ENCODE measurements at places on chromosomes 3 and 15. TPM values are rescaled to one million over a fixed set of nuclear protein-coding genes. Genes with fewer than 3 reads are reported as not detected.

DNA sequence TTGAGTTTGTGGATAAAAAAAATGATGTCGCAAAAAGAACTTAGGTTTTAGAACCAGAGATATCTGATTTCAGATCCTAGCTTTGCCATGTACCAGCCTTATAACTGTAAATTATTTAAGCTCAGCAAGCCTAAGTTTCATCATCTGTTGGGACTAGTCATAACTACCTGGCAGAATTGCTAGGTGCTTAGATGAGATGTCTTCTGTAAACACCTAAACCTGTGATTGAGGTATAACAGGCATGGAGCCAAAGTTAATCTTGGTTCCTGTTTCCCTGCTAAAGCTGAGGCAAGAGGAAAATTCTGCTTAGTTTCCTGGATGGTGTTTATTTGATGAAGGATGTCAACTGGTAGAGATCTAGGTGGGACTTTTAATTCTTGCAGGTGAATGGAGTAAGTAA lies 331.3 kb upstream of the RBMS3 start:
- DNase-seq: no peak

The SLC6A1 gene
- 3.1 TPM for total RNA-seq

DNA sequence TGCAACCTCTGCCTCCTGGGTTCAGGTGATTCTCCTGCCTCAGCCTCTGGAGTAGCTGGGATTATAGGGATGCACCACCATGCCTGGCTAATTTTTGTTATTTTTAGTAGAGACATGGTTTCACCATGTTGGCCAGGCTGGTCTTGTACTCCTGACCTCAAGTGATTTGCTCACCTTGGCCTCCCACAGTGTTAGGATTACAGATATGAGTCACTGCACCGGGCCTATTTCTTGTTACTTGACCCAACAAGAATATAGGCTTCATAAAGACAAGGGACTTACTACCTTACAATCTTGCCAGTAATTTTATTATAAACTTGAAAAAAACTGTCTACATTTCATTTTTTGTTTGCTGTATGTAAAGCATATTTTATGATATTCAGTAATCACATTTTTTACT lies 21.4 kb upstream of the ZBTB47 start:
- DNase-seq: no peak

GRCh38 chr3:140724856-140725812 lies 47.3 kb downstream of the TRIM42 start:
- DNase-seq: peak; percentile 49

DNA sequence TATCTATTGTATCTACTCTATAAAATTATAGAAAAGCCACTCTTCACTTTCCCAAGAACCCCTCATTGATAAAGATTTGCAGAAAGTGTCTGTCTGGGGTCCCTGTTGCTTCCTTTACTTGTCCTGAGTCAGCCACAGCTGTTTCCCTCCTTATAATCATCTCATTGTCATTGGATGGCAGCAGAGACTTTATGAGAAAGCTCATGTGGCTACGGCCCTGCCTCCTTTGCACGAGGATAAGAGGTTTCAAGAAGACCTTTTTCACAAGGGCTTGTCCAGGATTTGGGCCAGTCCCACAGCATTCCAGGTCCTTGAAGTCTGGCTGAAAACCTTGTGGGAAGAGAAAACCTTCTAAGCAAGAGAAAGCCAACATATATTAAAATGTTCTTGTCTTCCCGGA lies 41.9 kb upstream of the THBS1 start:
- no peak for DNase-seq

DNA sequence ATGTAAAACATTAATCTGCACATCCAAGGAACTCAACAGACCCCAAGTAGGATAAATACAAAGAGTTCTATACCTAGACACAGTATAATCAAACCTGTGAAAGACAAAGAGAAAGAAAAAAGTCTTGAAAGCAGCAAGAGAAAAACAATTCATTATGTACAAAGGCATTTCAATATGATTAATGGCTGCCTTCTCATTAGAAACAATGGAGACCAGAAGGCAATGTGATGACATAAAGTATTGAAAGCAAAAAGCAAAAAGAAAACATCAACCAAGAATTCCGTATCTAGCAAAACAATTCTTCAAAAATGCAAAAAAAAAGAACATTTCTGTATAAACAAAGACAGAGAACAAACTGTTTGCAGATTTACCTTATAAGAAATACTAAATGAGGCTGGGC lies 81.1 kb downstream of the XXYLT1 start:
- DNase-seq: no peak

GRCh38 chr3:85570819-85571218 lies 612.0 kb downstream of the CADM2 start:
- DNase-seq: no peak

- DNase-seq: no peak
Measured at GRCh38 chr3:172276103-172276502, 172.2 kb downstream of the GHSR start.

The PRR20G gene
- total RNA-seq: not detected

- no peak for DNase-seq
Measured at GRCh38 chr3:187039100-187039722, 100.1 kb downstream of the RPL39L start.

The TNFAIP8L3 gene
- total RNA-seq: 6.5 TPM

GRCh38 chr3:116920826-116921610 lies 211.4 kb downstream of the TUSC7 start:
- DNase-seq: no peak

The MEF2A gene
- total RNA-seq: 166 TPM

The YEATS2 gene
- 36.5 TPM for total RNA-seq

DNA sequence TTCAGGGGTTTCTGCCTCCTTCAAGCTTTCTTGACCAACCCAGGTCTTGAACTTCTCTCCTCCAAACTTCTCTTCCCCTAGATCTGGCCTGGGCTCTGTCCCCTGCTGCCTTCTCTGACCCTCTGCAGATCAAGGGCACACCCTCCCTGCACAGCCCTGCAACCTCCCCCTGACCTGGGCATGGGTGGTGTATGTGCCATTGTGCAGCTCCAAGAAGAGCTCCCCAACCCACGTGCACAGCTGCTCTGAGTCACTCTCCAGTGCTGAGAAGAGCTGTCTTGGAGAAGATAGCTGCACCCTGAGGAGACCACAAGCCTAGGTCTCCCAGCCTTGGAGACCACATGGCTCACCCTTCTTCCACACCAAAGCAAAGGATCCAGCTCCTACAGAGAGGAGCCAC lies 8.0 kb downstream of the MAN2C1 start:
- no peak for DNase-seq

- no peak for DNase-seq
Measured at GRCh38 chr15:75070674-75071073, 47.3 kb downstream of the PPCDC start.

The ZXDC gene
- 39.2 TPM for total RNA-seq

DNA sequence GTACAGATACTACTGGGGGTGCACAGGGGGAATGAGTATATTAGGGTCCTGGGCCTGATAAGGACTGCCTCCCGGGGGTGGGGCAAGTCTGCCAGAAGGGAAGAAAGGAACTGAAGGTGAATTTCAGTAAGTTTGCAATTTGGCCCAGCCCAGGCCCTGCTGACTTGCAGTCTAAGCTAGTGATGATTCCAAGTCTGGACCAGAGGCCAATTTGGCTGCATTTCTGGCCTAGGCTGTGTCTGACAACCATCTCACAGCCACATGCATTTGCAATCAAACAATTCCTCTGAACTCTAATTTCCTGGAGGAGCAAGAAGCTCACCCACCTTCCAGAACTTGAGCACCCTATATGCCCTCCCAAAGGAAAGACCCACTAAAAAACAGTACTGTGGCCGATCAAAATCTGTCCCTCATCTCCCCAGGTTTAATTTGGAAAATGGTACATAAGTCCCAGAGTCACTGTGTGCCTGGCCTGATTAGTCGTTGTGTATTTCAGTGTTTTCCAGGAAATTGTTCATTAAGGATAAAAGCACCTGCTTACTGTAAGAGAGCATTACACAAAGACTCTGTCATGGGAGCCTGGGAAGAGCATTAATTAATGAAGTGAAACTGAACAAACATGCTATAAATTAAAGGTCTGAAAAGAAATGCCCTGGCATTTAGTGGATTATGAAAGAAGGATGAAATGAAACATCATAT lies 114.5 kb downstream of the MEGF11 start:
- no peak for DNase-seq

DNA sequence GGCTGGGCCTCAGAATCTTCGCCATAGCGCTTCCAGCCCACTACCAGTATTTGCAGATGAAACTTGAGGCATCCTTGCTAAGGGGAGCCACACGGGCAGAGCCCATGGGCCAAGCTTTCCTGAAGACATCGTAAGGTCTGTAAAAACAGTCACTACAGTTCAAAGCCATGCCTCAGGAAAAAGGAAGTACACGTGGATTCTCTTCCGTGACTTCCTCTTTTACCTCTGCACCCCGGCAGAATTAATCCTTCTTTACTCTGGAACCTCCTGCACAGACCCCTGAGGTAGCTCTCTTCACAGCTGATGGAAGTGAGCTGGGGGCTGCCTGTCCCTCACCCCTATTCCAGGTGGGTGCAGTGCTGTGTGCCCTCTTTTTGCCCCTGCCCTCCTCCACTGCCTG lies 129.2 kb downstream of the CHDH start:
- DNase-seq: no peak

- DNase-seq: peak; percentile 24
Measured at GRCh38 chr3:189365609-189366564, 194.1 kb downstream of the TPRG1 start.
